Activated CD4-positive, alpha-beta T cell treated with anti-CD3 and anti-CD28 coated beads, Interleukin-2, amount 50 U/mL, for 1 hour (primary cell): ENCODE measurements at places on chromosomes 12 and 14.

- no peak for DNase-seq
Observed at GRCh38 chr14:60003991-60004390, 84.0 kb downstream of the LRRC9 start.

- no peak for DNase-seq
Observed at GRCh38 chr12:119082016-119082415, 96.7 kb upstream of the HSPB8 start.

GRCh38 chr12:89250213-89250612 is 102.1 kb downstream of the DUSP6 start:
- DNase-seq: no peak

DNA sequence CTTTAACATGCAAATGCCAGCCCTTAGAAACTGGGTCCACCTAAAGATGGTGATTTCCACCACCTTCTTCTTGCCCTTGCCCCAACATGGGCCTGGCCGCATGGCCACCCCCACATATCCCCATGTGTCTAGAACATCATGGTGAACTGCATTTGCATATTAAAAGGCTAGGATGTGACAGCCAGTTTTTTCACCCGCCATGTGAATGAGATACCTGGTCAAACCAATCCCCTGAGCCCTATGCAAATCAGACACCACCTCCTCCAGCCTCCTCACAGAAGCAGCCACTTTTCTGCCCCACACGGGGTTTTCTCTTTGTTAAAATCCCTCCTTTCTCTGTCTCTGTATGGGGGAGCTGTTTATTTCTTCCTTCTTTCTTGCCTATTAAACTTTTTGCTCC is 1322.5 kb downstream of the FSCB start:
- DNase-seq: no peak

- no peak for DNase-seq
Observed at GRCh38 chr14:106216679-106217078, 690.3 kb downstream of the TMEM121 start.

GRCh38 chr12:85531341-85531740 is 251.3 kb downstream of the ALX1 start:
- no peak for DNase-seq

DNA sequence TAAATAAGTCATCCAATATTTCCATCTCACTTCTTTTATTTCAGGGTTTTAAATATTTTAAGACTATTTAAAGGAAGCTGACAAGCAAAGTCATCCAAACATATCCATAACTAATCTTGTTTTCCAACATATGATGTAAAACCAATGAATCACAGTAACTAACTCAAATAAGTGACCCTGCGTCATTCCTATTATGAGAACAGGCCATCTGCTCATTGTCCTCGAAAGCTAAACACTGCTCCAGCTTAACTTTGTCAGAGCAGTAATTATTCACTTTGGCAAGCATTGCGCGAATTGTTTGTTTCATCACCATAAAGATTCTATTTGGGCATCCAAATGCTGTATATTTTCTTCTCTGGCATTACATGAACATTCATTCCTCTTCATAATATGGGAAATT is 99.1 kb downstream of the CAPZA3 start:
- no peak for DNase-seq

DNA sequence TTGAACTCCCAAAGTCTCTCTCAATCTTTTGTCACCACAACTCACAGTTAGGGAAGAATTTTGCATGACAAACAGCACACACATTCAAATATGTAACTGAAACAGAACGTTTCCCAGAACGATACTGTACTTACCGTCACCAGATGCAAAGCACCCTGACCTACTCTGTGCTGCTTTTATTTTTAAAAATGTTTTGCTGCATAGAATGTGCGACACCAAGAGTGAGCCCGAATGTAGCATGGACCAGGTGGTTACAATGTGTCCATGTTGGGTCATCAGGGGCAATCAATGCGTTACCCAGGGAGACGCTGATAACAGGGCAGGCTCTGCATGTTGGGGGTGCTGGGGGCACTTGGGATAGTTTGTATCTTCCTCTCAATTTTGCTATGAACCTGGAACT is 14.6 kb upstream of the EIF5 start:
- no peak for DNase-seq

GRCh38 chr14:75049731-75050201 is 1.5 kb downstream of the MLH3 start:
- DNase-seq: no peak

DNA sequence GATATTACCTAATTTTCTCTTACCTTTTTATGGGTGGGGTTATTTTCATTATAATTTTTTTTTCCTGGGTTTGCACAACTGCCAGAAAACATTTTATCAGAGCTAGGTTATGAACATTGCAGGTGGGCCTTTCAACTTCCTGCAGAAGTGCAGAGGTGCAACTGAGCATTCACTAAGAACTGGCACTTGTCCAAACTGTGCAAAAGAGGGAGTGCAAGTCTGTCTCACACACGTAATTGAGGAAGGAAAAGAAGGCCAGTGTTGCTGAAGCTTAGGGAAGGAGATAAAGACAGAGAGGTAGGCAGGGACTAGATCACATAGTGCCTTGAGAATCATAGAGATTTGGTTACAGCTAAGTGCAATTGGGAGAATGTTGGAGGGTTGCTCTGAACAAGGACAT is 14.1 kb upstream of the AMN1 start:
- DNase-seq: no peak

GRCh38 chr12:94689002-94689645 is 38.8 kb upstream of the TMCC3 start:
- no peak for DNase-seq

DNA sequence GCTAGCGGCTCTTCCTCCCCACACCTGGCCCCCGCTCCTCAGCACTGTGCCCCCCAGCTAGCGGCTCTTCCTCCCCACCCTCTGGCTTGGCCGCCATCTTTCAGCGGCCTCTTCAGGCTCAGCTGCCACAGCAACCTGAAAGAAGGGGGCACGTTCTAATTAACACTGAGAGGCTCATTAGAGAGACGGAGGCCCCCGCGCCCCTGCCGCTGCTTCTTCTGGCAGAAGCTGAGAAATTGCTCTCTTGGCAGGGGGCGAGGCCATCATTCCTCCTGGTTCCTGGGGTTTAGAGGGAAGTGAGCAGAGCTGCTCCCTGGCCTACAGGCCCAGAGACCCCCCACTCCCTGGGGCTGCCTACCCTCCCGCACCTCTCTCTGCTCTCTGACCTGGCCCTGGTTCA is 64.4 kb downstream of the IQSEC3 start:
- DNase-seq: no peak

DNA sequence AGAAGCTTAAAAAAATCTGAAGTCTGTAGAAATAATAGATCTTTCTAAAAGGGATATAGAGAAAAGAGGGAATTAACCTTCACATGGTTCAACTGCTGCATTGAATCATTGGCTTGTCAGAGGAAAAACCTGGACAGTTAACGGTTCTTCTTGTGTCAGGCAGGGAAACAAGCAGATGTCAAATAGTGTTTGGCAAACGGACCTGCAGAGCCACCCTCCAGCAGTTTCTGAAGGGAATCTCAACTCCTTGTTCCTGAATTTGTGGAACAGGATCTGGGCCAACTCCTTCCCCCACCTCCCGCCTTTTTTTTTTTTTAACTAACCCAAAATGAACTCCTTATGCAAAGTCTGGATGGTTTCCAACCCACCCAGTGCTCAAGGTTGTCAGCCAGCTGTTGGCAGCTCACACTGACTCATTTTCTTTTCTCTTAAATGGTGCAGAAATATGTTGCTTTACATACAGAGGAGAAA is 187.3 kb downstream of the CAND1 start:
- DNase-seq: no peak

GRCh38 chr12:83841620-83842019 is 1071.0 kb downstream of the SLC6A15 start:
- no peak for DNase-seq

DNA sequence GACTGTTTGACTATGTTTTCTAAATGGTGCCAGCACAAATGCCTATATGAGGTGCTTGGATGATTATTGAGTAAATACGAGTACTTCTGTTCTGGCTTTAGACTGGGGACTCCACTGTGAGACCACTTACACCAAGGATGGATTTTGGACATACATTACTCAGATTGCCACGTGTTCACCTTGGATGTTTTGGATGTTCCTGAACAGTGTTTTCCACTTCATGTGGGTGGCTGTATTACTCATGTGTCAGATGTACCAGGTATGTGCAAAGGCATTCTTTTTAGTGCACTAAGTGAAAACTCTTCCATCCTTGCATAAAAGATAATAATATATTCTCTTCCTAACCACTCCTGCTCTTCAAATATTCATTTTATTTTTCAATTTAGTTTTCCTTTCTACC is 30.7 kb downstream of the CSRP2 start:
- DNase-seq: no peak

DNA sequence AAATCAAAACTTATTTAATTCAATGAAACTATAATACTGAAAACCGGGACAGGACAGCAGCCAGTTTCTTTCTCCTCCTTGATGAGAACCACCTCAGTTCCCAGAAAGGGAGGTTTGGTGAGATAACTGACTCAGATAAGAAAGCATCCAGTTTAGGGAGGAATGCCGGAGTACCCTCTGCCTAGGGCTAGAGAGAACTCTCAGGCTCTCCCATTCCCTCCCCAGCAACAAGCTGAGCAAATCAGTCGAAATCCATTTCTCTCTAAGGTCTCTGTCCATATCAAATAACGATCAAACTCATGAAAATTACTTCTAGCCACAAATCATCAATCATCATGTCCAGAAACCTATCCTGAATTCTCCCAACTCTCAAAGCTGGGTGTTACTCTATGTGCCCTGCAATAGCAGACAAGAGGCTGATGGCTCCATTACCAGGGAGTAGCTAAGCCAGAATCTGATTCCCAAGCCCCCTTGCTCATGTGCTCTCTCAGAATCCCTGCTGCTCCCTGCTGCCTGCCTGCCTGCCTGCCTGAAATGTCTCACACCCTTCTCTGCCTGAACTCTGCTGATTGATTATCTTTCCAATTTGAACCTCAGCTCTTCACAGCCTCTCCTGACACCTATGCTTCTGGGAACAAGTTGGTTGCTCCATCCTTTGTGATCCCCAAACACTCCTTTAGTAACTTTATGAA is 49.4 kb downstream of the SLC25A47 start:
- DNase-seq: no peak

DNA sequence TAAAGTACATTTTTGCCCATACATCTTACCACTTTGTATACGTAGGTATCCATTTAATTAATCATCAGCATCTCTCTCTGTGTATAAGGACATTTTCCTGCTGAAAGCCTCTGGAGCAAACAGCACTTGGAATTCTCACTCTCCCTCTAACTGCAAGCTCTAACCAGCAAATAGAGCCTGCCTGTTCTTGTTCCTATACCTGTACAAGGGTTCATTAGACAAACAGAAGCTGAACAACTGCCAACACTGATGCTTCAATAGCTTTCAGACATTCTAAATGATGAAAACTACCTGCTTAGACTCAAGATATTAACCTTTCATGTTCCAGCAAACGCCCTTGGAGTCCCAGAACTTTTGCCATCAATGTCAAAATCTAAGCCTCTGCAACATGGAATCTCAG is 98.0 kb downstream of the KCNH5 start:
- DNase-seq: no peak

DNA sequence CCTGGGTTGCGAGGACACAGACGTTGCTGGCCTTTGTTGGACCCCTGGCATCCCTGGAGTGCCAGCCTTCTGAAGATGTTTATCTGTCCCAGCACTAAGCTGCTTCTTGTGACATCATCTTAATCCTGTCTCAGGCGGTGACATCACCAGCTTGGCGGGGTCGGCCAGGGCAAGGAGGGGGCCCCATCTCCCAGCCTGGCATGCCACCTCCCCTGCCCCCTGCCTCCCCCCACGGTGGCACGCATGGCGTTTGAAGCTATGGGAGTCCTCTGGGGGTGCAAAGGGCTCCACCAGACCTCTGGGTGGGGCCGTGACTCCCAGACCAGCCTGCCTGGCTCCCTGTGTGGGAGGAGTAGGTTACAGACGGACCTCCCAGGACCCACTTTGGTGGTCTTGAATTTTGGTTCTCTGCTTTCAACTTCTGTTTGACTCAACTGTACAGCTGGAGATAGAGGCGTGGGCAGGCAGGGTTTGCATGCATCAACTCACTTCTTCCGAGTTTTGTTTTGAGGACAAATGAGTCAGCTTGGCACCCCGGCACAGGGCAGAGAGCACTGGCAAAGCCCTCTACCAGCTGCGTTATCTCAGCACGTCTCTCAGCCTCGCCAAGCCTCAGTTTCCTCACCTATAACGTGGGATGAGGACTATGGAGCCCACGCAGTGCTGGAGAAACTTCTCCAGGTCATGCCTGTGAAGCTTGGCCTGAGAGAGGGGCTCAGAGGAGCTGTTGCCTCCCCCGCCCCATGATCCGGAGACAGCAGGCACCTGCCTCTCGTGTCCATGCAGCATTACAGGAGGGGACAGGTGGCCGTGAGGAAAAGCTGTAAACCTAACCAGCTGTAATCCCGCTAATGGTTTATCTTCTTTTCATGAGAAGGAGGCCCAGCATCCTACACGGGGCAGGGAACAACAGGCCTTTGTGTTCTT is 38.8 kb upstream of the EML1 start:
- no peak for DNase-seq

DNA sequence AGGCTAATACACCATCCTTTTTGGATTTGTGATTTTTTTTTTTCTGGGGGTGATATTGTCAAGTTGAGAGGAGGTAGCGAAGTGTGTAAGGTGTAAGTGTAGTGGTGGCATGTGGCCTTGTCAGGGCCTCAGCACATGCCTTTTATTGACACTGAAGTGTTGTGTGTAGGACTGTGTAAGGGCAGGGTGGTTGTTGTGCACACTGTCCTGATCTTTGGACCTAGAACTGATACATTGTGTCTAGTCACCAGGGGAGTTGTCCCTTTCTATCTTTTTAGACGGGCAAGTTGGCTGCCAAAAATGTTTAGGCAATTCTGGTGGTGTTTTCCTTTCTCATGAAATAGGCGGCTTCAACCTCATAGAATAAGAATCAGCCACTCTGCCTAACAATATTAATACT is 244.0 kb downstream of the NRXN3 start:
- no peak for DNase-seq

- no peak for DNase-seq
Observed at GRCh38 chr12:46374310-46374709, 1.7 kb upstream of the SLC38A2 start.

GRCh38 chr14:22524115-22524783 is 64.8 kb downstream of the DAD1 start:
- no peak for DNase-seq

GRCh38 chr12:53241623-53242412 is 9.8 kb upstream of the RARG start:
- DNase-seq: no peak

- no peak for DNase-seq
Observed at GRCh38 chr14:29853272-29853671, 74.4 kb downstream of the PRKD1 start.

GRCh38 chr14:92930737-92931602 is 8.0 kb downstream of the CHGA start:
- DNase-seq: no peak
